ENCODE measurements at places on chromosomes 7 and 10.

DNA sequence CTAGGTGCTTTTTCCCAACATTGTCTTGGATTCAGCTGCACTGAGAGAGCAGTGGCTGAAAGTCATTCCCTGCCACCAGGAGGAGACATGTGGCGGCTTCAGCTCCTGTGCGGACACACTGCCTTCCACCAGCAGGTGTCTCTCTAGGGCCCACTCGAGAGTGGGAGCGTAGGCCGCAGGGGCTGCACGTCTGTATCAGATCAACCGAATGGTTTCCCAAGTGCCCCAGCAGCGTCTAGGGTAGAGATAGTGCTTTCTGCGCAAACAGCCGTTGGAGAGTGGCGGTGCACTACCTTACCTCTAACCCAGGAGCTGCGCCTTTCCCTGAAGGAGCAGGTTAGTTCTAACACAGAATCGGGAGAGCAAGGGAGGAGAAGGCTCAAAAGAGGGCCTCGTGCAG is 31.7 kb downstream of the PAPOLB start:
- peak; percentile 67 for DNase-seq

DNA sequence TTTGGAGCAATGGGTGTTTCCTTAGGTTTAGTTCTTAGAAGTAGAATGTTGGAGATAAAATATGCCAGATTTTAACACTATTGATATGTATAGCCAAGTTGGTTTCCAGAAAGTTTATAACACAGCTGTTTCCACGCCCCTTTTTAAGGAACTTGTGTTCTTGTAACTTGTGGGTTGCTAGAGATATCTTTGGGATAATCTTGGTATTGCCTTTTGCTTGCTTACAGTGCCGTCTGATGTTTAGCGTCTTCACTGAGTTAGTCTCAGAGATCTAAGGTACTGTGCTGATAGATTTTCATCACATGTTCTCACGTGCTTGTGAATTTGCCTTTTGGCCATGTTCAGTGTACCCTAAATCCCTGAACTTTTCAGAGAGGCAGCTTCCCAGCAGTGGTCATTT is 12.4 kb downstream of the TMEM248 start:
- DNase-seq: no peak

GRCh38 chr7:3229904-3230470 is 71.1 kb upstream of the SDK1 start:
- DNase-seq: no peak

DNA sequence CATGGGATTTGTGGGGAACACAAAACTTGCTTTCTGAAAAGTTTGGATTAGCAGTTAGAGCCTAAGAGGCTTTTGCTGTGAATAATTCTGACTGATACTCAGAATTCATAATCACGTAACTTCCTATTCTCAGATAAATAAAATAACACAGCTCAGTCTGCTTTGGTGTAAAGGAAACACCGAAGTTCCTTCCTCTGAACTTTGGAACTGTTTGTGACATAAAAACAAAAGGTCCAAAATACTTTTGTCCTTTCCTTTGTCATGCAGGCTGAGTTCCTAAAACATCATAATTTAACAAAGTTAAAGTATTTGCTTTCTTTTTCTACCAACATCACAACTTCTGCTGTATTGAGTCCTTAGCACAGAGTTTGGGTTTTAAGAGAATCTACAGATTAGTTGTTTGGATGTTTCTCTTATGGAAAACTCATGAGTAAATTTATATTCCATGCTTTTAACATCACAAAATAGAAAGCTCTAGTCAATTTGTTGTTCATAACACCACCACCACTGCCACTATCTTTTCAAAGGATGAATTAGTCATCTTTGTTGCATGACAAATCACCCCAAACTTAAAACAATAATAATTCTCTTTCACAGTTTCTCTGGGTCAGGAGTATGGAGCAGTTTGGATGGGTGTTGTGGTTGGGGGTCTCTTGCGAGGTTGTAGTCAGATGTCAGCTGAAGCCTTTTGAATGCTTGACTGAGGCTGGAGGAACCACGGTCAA is 123.4 kb downstream of the REEP3 start:
- DNase-seq: no peak

GRCh38 chr10:122513053-122513452 is 47.5 kb upstream of the DMBT1 start:
- DNase-seq: no peak

DNA sequence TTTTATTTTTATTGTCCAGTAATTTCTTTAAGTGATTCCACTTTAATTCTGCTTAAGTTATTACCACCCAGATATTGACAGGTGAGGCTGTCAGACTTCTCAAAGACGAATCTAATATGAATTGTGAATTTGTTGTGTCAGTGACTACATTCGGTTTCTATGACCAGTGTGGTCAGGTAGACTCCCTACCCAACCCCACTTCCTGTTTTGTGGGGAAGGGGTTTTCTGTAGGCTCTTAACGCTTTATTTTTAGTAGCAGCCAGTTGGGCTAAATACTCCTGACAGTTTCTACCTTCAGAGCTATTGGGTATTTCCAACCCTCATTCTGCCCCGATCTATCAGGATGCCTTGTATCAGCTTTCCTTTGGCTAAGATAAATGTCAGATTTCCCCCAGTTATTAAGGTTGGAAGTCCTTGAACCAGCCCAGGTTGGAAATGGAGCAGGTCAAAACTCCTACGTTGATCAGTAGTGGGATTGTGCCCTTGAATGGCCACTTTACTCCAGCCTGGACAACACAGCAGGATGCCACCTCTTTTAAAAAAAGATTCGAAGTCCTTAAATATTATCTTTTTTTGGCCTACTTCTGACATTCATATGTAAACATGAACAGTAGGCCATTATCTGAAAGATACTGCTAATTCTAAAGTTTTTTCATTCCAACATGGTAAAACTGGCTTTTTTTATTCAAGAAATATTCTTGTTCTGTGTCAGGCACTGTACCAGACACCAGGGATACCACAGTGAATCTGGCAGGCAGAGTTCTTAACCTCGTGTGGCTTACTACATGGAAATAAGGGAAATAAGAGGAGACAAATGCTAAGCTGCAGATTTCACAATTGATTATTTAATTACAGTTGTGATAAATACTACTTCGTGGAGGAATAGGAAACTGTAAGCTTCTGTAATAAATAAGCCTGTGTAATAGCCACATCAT is 133.3 kb upstream of the SAMD8 start:
- DNase-seq: no peak

GRCh38 chr10:114837690-114838089 is 16.1 kb downstream of the FHIP2A start:
- no peak for DNase-seq

GRCh38 chr7:127629268-127629854 is 11.4 kb upstream of the PAX4 start:
- peak; percentile 57 for DNase-seq

GRCh38 chr7:3267966-3268690 is 32.9 kb upstream of the SDK1 start:
- DNase-seq: peak; percentile 61

DNA sequence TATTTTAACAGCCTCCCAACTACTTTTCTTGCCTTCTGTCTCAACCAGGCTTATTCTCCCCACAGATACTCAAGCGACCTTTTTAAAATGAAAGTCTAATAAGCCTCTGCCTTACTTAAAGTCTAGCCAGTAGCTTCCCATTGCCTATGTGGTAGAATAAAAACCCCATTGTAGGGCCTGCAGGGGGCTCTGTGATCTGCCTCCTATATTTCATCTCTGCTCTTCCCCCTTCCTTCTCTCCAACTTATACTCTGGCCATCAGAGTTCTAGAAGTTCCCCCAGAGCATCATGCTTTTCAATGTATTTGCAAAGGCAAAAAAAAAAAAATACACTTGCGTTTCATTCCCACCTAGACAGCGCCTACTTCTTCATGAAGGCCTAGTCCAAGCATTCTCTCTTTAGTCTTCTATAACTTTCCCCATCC is 167.7 kb upstream of the ADO start:
- DNase-seq: no peak

DNA sequence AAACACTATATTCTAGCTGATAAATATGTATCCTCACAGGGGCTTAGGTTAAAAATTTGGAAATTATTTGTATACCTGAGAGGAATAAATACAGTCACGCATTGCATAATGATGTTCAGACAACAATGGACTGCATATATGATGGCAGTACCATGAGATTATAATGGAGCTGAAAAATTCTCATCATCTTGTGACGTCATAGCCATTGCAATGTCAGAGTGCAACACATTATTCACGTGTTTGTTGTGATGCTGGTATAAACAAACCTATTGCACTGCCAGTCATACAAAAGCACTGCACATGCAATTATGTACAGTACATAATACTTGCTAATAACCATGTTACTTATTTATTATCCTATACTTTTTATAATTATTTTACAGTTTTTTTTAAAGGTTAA is 31.4 kb downstream of the STEAP1B start:
- no peak for DNase-seq

DNA sequence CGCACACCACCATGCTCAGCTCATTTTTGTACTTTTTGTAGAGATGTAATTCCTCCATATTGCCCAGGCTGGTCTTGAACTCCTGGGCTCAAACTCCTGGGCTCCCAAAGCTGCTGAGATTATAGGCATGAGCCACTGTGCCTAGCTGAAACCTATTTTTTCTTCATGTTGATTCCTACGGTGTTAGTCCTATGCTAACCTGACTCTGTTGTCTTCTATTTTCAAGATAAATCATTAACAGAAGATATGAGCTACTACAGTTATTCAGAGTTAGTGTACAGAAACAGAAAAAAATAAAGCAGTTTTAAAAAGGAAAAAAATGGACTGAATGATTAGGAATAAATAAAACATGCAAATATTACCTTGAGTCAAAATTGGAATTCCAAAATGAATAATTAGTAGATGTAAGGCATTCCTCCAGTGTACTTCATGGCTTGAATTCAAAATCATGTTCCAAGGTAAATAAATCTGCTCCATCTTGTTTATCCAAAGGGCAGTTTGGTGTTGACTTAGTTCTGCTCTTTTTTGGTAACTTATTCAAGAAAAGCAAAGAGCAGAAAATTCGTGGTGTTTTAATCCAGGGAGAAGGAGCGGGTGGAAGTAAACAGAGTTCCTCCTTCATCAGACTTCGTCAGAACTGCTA is 185.8 kb downstream of the CACNB2 start:
- no peak for DNase-seq

DNA sequence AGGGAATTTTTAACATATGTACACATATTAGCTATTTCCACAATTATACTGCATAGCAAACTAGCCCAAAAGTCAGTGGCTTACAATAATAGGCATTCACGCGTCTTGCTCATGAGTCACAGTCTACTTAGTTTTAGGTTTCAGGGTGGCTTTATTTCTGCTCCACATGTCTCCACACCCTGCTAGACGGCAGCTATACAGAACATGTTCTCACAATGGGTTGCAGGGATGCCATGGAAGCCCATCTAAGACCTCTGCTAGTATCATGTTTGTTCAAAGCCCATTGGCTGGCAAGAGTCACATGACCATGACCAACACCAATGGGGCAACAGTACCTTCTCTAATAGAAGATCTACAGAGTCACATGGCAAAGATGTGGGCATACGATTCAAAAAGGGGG is 96.3 kb upstream of the NEBL start:
- DNase-seq: peak; percentile 49

DNA sequence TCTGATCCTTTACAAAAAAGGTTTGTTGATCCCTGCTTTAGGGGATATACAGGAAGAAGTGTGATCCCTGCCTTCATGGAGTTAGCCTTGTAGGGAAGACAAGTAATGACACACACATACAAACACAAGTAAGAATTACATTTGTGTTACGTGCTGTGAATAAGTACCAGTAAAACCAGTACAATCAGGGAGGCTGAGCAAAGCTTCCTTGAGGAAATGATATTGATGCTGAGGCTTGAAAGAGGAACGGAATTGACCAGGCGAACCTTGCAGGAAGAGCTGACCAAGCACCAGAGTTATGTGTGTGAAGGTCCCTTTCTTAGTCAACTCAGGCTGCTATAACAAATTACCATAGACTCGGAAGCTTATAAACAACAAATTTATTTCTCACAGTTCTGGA is 83.6 kb upstream of the CACUL1 start:
- no peak for DNase-seq

DNA sequence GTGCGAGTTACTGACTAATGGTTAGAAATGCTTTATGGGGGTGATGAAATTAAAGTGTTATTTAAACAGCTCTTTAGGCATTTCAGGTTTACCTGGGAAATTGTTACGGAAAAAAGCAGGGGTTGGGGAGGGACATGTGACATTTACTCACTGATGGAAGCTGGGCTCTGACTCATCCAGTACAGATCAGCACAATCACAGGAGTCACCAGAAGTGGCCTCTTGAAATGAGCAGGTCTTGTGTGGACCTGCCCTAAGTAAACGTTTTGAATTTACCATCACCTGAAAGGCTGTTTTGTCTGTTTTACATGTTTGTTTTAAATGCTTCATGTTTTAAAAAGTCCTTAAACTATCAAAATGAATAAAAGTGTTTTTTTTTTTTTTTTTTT is 2.3 kb downstream of the GLRX3 start:
- peak; percentile 21 for DNase-seq

GRCh38 chr7:8719102-8719501 is 285.7 kb downstream of the NXPH1 start:
- peak; percentile 34 for DNase-seq

DNA sequence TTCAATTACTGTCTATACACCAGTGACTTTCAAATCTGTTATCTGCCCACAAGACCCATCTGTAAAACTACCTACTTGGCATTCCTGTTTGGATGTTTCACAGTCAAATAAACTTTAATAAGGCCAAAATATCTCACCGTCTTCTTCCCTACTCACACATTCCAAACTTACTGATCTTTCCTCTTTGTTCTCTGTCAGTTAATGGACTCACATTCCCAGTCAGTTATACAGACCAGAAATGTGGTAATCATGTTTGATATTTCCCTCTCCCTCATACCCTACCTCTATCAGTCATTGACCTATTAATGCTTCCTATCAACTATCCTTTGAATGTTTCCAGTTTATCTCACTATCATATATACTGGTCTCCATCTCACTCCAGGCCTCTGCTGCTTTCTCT is 28.5 kb upstream of the HDAC9 start:
- DNase-seq: no peak

GRCh38 chr7:123961771-123962170 is 36.7 kb downstream of the SPAM1 start:
- DNase-seq: no peak

DNA sequence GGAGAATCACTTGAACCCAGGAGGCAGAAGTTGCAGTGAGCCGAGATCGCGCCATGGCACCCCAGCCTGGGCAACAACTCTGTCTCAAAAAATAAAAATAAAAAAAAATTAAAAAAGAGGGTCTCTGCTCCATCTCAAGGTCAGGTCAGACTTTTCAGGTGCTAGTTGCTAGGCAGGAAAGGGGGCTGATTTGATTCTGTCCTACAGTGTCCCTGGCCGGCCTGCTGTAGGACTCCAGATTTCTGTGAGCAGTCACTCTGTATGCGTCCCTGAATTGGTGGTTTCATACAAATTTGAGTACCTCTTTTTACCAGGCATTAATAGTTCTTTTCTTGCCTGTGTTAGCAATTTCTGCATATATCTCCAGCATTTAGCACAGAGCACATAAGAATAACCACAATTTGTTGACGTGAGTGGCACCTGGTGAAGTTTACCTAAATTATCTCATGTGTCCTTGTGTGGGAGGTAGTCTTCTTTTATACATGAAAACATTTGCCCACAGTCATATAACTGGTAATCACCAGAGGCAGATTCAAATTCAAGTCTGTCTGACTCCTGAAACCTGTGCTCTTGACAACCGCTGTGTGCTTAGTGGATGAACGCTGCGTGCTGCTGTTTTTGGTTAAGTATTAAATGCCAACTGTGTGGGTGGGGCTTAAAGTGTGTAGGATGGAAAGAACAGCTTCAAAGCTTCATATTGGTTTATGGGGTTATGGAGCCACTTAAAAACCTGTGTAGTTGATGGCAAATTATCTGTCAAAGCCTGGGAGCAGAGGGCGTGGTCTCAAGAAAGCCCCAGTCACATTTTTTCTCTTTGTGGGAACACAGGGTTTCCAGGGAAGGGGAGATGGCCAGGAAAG is 3.2 kb upstream of the ZNF775 start:
- no peak for DNase-seq

All from NCI-H146 (cell line).